ENCODE measurements at places on chromosomes 13 and 19.

DNA sequence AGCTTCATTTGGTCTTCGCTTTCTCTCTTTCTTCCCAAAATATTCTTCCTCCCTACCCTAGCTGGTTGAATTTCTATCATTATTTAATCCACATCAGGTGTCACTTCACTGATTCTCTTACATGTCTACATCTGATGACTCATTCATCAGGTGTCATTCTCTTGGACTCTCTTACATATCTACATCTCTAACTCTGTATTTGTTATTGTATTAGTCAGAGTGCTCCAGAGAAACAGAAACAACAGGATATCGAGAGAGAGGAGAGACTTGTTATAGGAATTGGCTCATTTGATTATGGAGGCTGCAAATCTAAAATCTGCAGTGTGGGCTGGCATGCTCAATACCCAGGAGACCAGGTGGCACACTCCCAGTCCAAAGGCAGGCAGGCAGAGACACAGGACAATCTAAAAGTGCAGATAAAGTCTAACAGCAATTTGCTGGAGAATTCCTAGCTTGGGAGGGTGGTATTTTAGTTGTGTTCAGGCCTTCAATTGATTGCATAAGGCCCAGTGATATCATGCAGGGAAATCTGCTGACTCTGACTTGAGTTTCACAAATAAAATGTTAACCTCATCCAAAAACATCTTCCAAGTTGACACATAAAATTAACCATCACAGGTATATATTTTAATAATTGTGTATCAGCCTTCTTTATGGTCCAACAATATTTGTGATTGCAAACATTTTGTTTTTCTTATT is 541.4 kb upstream of the SLITRK5 start:
- peak; percentile 8 for DNase-seq

- DNase-seq, result no peak
Measured at GRCh38 chr13:34044660-34045080, 226.7 kb downstream of the RFC3 start.

DNA sequence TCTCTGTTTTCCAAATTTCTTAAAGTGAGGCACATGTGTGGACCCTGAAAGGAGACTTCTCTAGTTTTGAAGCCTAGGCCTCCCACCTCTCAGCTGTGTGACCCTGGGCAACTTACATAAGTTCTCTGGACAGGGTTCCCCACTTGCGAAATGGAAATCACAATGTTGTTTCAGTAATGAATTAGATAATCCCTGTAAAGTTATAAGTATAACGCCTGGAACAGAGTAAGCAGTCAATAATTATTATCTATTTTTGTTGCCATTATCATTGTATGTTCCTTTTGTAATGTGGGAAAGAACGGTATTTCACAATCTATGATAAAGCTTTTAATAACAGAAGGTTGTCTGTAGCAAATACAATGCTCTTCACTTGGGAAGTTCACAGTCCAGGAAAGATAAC is 437.3 kb upstream of the ZNF507 start:
- no peak for DNase-seq

DNA sequence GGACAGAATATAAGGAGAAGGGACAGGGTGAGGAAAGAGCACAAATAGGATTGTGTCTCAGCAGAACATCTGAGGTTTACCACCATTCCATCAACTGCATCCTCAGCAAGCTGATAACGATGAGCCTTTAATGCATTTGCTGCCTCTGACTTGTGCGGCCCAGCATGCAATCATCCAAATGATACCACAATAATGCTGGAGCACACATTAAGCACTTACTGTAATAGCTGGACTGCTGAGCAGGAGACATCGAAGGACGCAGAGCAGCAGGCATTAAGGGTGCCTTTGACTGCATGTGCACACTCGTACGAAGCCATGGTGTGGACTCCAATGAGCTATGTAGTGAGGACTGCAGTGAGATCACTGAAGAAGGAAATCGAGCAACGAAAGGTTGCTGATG is 469.4 kb downstream of the FOXO1 start:
- no peak for DNase-seq

DNA sequence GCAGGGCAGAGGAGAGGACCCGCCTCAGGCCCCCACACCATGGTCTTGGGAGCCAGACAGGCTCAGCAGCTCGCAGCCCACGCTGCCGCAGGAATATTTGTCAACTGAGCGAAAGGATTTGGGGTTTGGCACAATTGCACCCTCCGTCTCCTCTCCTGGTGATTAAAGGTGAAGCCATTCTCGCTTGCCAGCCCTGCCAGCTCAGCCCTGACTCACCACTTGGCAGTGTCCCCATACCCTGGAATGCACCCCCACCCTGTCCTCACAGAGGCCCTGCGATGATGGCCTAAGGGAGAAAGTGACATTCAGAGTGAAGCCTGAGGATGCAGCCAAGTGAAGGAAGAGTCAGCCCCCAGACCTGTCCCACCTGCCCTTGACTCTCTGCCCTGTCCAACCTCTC is 18.8 kb downstream of the CYTH2 start:
- DNase-seq, result no peak

GRCh38 chr13:99467764-99468163 is 33.5 kb upstream of the TM9SF2 start:
- DNase-seq, result no peak

DNA sequence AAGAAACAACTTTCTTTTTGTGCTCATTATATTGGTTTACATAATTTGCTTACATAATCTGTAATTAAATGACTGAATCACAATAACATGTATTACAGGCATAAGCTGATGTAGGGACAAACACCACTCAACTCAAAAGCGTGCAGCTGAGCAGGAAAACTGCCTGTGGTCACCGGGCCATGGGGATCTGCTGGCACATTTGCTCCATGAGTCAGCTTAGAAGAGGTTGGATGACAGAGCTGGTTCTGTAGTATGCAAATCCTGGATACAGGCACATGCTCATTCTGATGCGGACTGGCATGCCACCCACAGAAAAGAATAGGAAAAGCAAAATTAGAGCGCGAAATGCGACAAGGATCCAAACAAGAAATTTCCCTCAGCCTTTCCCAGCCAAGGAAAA is 128.6 kb downstream of the USP12 start:
- DNase-seq, result peak; percentile 24
